Smooth muscle cell of the pulmonary artery (primary cell): ENCODE measurements at places on chromosomes 3 and 15. TPM values are rescaled to one million over a fixed set of nuclear protein-coding genes. Genes with fewer than 3 reads are reported as not detected.

Gene COX5A
- total RNA-seq, result 33.1 and 41.3 TPM in 2 replicates

Gene DISP2
- total RNA-seq, result 0.13 and 0.17 TPM in 2 replicates

Gene CEMIP
- total RNA-seq, result 360 and 994 TPM in 2 replicates

Gene EFCC1
- total RNA-seq, result not detected in 2 replicates

Gene TUSC7
- total RNA-seq, result not detected in 2 replicates

Gene PRTG
- 0.78 and 1.2 TPM in 2 replicates for total RNA-seq

Gene NOX5
- total RNA-seq, result 0.23 and 0.39 TPM in 2 replicates

Gene GPD1L
- total RNA-seq, result 10.2 and 13.2 TPM in 2 replicates

Gene DPPA4
- total RNA-seq, result under 0.01 TPM in 1 of 2 replicates, not detected in the other

Gene FAM107A
- 0.07 TPM in 1 of 2 replicates, not detected in the other for total RNA-seq

Gene INSYN1
- 1.3 and 3.3 TPM in 2 replicates for total RNA-seq

Gene ATP13A5
- total RNA-seq, result not detected in 2 replicates

Gene SAMMSON
- not detected in 2 replicates for total RNA-seq

Gene FRMD5
- total RNA-seq, result 10.0 and 30.2 TPM in 2 replicates

Gene ADAMTS17
- total RNA-seq, result 4.8 and 6.6 TPM in 2 replicates

Gene MCCC1
- total RNA-seq, result 23.9 and 24.1 TPM in 2 replicates

Gene SHC4
- 2.7 and 3.9 TPM in 2 replicates for total RNA-seq

Gene SCAANT1
- total RNA-seq, result not detected in 2 replicates

Gene ZNF445
- total RNA-seq, result 11.1 and 11.7 TPM in 2 replicates

Gene CRABP1
- total RNA-seq, result not detected in 2 replicates

Gene FBXL22
- 1.4 and 1.7 TPM in 2 replicates for total RNA-seq

Gene HAPLN3
- total RNA-seq, result 19.2 and 26.2 TPM in 2 replicates

Gene SPINK8
- not detected in 2 replicates for total RNA-seq

Gene CKMT1A
- not detected in 2 replicates for total RNA-seq

Gene RAB43
- 23.6 and 23.9 TPM in 2 replicates for total RNA-seq

Gene KLF15
- 1.1 and 1.3 TPM in 2 replicates for total RNA-seq

Gene CPNE9
- not detected in 2 replicates for total RNA-seq

Gene RHCG
- total RNA-seq, result 0.07 and 0.50 TPM in 2 replicates

Gene RTP3
- not detected in 2 replicates for total RNA-seq

Gene TEX55
- not detected in 2 replicates for total RNA-seq

Gene DUOX1
- 0.13 TPM in 1 of 2 replicates, not detected in the other for total RNA-seq

Gene ANP32A
- total RNA-seq, result 53.8 and 58.0 TPM in 2 replicates

Gene GABRA5
- not detected in 2 replicates for total RNA-seq

Gene GABRG3
- not detected in 2 replicates for total RNA-seq

Gene AADACL2
- not detected in 2 replicates for total RNA-seq

Gene UNC13C
- total RNA-seq, result under 0.01 and 2.3 TPM in 2 replicates

Gene FBXO40
- total RNA-seq, result not detected in 2 replicates

Gene SLC28A1
- total RNA-seq, result 0.10 TPM in 1 of 2 replicates, not detected in the other
